ENCODE measurements at places on chromosomes 3 and 15.

GRCh38 chr15:62306851-62307504, 141.9 kb upstream of the C2CD4B start:
- DNase-seq, result no peak

DNA sequence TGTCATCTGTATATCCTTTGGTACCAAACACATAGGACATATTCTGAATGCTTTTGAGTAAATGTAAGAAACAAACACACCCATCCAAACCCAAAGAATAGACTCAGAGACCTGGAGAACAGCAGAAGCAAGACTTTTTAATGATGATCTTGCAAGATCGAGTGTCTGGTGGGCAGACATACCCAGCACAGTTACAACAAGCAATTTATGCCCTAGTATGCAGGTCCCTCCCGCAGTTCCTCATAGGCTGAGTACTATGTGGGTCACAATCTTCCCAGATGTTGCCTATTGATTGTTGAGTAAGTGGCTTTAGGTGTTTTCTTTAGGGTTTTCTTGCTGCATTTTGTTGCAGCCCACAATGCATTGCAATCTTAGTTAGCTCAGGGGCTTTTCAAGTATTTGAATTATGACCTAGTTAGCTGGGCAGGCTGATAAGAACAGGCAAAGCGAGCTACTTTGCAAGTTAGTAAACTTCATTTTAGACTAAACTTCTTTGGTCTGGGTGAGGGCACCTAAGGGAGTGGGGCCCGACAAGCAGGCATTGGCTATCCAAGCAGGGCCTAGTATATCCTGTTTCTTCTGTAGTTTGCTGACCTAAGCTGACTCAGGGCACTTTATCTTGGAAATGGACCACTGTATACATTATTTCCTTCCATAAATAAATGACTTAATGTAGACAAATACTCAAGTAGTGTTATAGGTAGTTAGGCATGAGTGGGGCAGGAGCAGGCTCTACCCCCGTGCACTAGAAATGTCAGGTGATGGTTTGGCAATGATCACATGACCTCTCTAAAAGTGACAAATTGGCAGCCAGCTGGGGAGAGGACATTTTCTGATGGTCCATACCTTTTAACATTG, 87.3 kb upstream of the LIPC start:
- no peak for DNase-seq

DNA sequence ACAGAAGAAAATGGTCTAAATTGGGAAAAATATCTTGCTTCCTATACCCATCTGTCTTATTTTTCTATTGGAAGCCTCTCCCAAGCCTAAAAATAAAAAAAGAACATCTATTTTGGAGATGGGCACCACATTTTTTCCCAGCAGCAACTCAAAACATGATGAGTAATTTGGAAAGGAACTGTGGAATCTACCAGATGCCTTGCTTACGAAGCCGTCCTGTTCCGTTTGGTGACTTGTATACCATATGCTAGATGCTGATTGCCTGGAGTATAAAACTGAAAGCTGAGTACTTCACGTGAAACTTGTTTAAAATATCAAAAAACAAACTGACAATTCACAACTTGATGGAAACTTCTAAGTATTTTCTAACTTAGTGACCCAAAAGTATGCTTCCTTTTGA, 491.0 kb downstream of the ROBO2 start:
- DNase-seq, result no peak

GRCh38 chr3:140384028-140384771, 293.7 kb upstream of the TRIM42 start:
- no peak for DNase-seq

GRCh38 chr3:16794257-16794656, 90.5 kb upstream of the PLCL2 start:
- DNase-seq, result no peak

All from activated T-helper 1 cell treated with anti-CD3 and anti-CD28 coated beads, Interleukin-2, amount 50 U/mL, for 16 hours (primary cell).